ENCODE measurements at places on chromosomes 2 and 18.

DNA sequence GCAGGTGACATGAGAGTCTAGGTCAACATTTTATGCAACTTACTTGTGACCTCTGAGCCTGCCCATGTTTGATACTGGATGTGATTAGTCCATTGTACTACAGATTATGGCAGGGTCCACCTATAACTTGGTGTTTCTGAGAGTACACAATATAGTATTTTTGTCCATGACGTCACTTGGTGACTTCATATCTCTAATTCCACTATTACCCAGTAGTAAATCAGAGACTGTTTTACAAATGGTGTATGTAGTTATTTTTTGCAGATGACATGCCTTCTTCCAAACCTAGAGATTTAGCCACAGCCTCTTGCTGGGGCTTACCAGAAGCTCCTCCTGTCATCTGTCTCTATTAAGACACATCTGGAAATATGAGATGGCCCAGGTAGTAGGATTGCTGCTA lies 24.6 kb upstream of the TMX3 start:
- DNase-seq: no peak

DNA sequence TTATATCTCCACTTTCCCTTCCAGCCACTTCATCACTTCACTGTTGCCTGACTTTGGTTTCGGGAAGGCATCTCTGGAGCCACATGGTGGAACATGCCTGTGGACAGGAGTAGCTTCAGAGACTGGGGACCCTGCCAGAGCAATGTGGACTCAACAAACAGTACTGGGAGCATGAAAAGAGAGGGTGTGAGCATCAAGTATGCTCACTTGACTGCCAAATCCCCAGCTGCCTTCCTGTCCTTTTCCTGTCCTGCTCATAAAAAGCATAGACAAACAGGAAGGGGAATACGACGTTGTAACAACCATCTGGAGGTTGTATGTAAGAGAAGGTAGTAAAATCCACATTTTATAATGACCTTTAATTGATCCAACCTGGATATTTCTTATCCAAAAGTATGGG lies 61.3 kb upstream of the CSRNP3 start:
- no peak for DNase-seq

DNA sequence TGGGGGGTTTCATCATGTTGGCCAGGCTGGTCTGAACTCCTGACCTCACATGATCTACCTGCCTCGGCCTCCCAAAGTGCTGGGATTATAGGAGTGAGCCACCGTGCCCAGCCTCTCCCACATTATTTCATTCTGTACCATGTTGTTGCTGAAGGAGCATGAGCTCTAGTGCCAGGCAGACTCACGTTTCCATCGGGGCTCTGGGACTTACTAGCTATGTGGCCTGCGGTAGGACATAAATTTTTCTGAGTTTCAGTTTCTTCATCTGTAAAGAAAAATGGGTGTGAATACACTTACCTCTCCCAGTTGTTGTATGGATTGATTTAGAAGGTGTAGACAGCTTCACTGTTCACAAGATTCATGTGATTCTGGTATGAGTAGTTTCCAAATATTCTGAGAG lies 30.8 kb upstream of the CCL20 start:
- no peak for DNase-seq

GRCh38 chr18:13191779-13192178 lies 26.8 kb upstream of the LDLRAD4 start:
- DNase-seq: no peak

- DNase-seq: no peak
These were observed 161.5 kb downstream of the PTGR3 start for GRCh38 chr18:75047240-75047961.

- no peak for DNase-seq
These were observed 201.0 kb upstream of the STK17B start for GRCh38 chr2:196372276-196372809.

- no peak for DNase-seq
These were observed 746.9 kb downstream of the SLC4A3 start for GRCh38 chr2:220374282-220374681.

GRCh38 chr2:184689638-184690037 lies 91.3 kb downstream of the ZNF804A start:
- DNase-seq: no peak

DNA sequence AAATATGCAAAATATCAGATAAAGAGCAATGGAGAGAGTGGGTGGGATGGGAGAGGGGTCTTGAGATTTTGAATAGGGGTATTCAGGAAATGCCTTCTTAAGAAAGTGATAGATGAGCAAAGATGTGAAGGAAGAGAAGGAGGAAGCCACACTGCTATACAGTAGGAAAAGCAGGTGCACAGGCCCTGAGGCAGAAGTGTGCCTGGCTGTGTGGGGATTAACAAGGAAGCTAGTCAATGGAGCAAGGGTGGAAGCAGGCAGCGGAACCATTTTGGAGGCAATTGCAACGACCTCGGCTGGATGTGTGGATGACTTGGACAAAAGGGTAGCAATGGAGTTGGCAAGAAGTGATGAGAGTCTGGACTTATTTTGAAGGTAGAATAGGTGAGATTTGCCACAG lies 11.0 kb upstream of the CNGA3 start:
- DNase-seq: no peak

DNA sequence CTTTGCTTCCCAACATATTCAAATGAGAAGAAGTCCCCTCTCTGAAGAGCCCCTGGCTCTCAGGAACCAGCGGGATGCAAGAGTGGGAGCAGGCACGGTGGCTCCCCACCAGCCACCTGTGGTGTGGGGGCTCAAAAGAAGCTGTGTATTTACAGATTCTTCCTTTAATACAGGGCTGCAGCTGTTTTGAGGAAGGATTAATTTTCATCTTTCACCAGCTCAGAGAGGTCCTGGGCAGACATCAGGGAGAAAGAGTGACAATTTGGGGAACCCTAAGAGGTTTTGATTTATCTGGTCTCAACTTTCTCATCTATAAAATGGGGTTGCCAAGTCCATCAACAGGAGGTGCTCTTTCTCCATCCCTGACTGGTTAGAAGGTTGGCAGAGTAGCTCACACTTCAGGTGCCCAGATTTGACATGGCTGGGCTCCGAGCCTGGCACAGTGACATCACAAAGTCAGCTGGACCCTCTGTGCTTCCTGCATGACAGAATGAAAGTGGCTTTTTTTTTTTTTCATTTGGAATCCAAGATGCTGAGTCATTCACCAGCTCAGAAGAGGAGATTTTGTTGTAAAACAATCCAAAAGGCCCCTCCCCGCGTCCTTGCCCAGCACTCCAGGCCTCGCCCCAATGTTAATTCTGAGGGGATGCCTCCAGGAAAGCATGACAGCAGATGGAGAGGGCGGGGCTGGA lies 15.5 kb upstream of the SIX2 start:
- peak; percentile 88 for DNase-seq

DNA sequence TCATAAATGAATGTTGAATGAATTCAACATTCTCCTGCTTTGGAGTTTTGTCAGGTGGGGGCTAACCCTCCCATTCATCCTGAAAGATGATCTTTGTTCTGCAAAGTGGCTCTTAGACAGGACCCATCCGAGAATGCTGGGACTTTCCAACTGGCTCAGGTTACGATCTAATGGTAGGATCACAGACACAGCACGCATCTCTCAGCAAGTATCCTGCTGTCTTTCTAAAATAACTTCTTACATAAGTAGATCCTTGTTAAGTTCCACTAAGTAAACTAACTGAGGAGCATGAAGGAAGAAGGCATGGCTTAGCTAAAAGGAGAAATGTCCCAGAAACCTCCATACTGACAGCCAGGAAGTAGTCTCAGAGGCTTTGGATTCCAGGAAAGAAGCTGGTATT lies 23.7 kb downstream of the CYP27A1 start:
- DNase-seq: no peak

DNA sequence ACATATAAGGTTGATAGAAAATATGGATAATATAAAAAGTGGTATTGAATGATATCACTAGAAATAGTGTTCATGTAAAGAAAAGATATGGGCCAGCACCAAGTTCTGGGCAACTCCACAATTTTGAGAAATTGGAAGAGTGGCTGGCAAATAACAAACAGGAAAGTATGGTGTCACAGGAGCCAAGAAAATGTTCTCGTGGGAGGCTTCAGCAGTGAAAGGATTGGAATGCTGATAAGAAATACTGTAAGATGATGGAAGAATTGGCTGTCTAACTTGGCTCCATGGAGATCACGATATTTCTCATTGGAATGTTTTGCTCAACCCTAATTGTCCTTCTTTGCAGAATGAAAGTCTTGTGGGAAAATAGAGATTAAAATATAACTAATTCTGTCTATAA lies 856.8 kb downstream of the DPP10 start:
- DNase-seq: no peak

- DNase-seq: no peak
These were observed 107.4 kb downstream of the OSBPL6 start for GRCh38 chr2:178301649-178302238.

GRCh38 chr2:98731894-98732349 lies 990 bp upstream of the MGAT4A start:
- DNase-seq: no peak
